Activated CD4-positive, alpha-beta T cell treated with anti-CD3 and anti-CD28 coated beads for 4 hours (primary cell): ENCODE measurements at places on chromosomes 7 and 10.
A peak's percentile ranks its signal among the peaks of the same experiment; 100 is the strongest.

DNA sequence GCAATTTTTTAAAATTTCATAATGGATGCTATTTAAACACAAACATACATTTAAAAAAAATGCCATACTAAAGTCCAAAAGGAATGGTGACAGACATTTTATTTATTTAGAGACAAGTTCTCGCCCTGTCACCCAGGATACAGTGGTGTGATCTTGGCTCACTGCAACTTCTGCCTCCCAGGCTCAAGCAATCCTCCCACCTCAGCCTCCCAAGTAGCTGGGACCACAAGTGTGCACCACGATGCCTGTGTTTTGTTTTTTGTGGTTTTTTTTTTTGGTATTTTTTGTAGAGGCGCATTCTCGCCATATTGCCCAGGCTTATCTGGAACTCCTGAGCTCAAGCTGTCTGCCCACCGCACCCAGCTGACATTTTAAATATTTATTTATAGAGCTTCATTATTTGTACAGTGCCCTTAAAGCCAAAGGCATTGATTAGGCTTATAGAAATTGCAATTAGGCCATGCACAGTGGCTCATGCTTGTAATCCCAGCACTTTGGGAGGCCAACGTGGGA, 703.5 kb downstream of the AUTS2 start:
- no peak for DNase-seq

- no peak for DNase-seq
Measured at GRCh38 chr7:20439416-20440185, 108.9 kb downstream of the ITGB8 start.

- no peak for DNase-seq
Measured at GRCh38 chr7:96998333-96998732, 7.0 kb upstream of the DLX6 start.

DNA sequence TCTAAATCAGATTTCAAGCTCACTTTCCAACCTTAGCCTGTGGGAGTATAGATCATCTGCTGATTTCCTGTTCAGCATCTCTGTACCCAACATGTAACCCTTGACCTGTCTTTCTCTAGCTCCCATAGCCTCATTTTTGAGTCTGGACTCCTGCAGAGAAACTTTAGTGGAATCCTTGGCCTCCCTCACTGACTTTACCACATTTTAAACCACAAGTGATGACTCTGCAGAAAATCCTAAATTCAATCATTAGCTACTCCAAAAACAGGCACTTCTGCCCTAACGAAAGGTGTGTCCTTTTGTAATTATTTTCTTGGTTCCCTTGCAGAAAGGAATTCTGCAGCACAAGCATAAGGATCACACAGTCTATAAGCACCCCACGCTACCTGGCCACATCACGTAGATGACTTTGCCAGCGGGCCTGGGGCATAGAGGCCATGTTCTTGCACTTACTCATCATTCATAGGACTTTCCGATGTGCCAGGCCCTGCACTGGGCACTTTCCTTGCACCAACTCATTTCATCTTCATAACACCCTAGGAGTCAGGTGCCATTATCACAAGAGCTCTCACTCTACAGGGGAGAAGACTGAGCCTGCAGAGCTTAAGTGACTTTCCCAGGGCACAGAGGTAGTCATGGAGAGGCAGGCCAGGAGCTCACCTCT, 57.2 kb upstream of the OPALIN start:
- no peak for DNase-seq

DNA sequence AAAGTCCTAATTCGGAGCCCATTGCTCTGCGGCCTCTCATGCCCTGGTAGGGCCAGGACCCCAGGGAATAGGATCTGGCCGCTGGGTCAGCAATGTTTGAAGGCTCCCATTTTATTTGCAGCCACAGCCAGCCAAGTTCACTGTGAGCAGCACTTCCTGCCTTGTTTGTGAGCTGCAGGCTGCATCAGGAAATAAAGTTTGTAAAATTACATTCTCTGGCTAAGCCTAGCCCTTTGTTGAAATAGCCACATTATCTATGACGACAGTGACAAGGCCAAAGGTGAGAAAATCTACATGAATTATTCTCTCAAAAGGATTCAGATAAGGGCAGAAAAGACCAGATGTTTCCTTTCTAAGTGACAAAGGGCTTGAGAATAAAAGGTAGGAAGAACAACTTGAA, 23.7 kb upstream of the ITGB1 start:
- no peak for DNase-seq

GRCh38 chr7:148915211-148915610, 31.1 kb upstream of the EZH2 start:
- peak; percentile 47 for DNase-seq

- peak; percentile 18 for DNase-seq
Measured at GRCh38 chr10:14325325-14325955, 5.3 kb downstream of the FRMD4A start.

GRCh38 chr10:129896136-129896859, 67.8 kb downstream of the EBF3 start:
- DNase-seq, result no peak

GRCh38 chr10:69451784-69452251, 553 bp downstream of the TSPAN15 start:
- peak; percentile 10 for DNase-seq

DNA sequence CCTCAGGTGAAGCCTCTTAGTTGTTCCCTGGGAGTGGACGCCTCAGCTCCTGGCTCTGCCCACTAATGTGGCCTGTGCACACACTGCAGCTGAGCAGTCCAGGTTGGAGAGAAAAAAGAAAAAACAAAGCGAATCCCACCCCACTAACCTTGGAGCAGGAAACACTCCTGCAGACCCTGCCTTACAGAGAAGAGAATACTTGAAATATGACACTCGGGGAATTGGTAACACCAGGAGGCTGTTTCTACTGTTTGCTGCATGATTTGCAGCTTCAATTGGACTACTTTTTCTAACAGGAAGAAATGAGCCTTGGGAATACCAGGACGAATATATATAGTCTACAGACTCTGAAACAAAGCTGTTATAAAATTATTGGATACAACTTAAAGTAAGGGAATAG, 22.2 kb downstream of the CDHR3 start:
- DNase-seq, result no peak

DNA sequence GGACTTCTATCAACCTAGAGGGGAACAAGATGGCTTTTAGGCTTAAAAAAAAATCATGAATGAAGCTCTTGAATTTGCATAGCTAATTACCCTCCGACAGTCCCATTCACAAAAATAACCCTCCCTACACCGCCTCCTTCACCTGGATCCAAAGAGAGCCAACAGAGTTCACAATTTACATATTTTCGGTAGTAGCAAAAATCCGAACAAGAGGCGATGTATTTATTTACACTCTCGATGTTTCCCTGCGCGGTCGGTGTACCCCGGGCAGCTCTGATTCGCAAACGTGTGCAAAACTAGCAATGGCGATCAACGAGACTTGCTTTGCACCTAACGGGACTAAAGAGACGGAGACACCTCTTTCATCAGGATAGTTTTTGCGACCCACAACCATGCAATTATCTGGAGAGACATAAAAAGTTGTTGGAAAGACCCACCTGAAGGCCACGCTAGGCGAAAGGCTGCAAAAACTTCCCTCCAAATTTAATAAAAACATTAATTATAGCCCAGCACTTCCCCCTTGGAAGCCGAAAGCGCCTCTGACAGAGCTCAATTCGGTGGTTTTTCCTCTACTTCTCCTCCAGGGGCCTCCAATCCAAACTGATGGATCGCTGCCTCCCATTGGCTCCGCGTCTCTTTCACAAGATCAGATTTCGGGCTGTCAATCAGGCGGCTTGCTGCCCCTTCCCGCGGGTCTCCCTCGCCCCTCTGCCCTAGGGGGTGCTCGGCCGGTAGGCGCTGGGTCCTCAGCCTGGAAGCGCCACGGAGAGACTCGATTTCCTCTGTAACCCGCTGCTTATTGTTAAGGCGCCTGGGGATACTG, at the start of gene ETV1:
ETV1 (minus strand) TSS at position 541 of the 823 bp plus-strand sequence. CDS start 614 bp downstream, outside the sequence.
- no peak for DNase-seq

- no peak for DNase-seq
Measured at GRCh38 chr7:29343399-29343798, 148.8 kb downstream of the CHN2 start.

DNA sequence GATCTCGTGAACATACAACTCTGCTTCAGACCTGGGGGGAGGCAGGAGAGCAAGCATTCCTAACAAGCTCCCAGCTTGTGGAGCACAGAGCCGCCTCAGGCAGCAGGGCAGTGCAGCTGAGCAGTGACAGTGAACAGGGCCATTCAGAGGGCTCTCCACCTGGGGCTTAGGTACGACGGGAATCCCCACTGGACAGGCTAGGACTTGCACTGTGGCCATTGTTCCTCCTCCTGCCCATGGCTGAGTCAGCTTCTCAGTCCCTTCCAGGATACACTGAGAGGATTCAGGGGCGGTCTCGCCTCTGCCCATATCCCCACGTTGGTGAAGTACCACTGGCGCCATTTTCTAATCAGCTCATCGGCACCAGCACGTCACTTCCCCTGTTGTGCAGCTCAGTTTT, 71.1 kb downstream of the FIGNL1 start:
- no peak for DNase-seq

DNA sequence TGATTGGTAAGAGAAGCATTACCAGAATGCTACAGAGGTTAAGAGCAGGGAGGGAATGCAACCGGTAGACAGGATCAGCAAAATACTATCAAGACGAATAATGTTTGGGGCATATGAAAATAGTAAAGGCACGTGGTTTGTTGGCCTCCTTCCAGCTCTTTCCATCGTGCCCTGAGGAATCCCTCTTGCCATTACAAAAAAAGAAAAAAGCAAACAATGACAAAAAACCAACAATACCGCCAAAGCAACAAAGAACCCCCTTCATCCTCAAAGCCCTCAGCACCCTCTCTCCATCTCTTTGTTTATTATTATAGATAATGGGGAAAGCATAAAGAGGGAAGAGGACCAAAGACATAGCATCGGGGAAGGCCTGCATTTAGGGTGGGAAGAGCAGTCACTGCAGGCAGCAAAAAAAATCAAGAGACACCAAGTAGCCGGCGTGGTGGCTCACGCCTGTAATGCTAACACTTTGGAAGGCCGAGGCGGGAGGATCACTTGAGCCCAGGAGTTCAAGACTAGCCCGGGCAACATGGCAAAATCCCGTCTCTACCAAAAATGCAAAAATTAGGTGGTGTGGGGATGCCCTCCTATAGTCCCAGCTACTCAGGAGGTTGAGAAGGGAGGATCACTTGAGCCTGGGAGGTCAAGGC, 78.0 kb downstream of the HIP1 start:
- no peak for DNase-seq

DNA sequence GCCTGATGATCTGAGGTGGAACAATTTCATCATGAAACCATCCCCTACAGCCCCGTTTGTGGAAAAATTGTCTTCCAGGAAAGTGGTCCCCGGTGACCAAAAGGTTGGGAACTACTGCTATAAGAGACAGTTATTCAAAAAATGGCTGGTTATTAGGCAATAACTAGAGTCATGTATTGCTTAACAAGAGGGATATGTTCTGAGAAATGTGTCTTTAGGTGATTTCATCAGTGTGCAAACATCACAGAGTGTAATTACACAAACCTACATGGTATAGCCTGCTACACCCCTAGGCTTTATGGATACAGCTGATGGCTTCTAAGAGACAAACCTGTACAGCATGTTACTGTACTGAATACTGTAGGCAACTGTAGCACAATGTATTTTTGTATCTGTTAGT, 71.3 kb upstream of the CSTF2T start:
- no peak for DNase-seq

GRCh38 chr10:106309376-106309775, 855.1 kb downstream of the SORCS1 start:
- DNase-seq, result no peak

DNA sequence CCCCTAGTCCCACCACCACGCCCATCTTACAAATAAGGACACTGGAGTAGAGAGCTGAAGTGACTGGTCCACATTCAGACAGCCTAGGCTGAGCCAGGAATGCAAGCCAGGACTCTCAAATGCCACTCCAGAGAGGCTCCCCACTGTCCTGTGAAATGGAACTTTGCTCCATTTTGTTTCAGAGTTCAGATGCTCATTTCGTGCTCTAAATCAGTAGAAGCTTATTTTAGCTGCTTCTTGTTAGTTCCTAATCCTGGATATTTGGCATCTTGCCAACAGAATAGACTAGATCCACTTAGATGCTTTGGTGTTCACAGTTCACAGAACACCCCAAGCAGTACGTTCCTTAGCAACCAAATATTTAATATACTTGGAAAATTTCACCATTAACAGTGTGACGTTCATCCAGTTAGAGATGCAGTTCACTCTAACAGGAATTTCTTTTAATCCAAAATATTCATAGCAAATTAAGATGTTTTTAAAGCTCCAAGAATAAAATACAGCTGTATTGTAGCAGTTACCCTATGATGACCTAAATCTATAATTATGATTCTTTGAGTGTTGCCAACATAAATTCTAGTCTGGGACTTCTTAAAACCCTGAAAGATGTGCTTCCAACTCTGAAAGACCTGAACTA, 7.3 kb downstream of the MMP21 start:
- DNase-seq, result no peak

DNA sequence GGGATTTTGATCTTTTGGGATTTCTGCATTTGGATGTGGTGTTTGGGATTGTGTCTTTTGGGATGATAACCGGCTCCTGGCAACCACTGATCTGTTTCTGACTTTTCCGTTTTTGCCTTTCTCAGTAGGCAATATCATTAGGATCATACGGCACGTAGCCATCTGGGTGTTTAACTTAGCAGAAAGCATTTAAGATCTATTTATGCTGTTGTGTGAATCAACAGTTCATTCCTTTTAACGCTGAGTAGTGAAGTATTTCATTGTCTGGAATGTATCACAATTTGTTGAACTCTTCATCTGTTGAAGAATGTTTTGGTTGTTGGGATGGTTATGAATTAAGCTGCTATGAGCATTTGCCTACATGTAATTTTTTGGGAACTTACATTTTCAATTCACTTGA, 459.6 kb downstream of the SDK1 start:
- DNase-seq, result no peak

GRCh38 chr10:120131183-120131582, 238.7 kb downstream of the SEC23IP start:
- no peak for DNase-seq

DNA sequence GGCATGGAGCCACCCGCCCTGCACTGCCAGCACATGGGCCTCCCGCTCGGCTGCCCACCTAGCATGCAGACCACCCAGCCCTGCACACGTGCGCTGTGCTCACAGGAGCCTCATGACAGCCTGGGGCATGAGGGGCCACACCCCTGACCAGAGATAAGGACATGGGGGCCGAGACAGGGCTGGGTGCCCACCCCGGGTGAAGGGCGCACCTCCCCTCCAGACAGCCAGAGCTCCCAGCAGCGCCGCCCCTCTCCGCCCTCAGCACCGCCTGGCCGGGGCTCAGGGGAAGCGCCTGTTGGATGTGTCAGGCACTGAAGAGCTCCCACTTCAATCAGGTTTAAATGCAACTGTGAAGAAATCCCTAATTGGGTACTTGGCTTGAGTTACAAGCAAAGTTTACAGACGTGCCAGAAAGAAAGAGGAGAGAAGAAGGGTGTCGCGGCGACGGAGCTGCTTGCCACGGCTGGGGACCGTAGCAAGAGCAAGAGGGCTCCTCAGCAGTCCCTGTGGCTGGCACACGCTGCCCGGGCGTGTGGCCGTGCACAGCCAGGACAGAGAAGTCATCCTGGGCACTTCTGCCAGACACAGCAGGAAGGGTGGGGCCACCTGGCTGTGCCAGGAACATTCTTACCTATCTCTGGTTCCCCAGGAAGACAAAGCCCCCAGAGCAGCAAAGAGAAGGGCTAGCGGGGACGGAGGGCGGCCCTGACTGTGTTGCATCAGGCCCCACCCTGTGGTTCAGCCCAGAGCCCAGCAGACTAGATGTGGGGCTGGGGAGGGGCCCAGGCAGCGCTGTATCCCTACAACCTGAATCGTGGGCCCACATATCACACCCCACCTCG, 247.4 kb downstream of the ELFN1 start:
- no peak for DNase-seq

- no peak for DNase-seq
Measured at GRCh38 chr7:151373599-151373998, 32.0 kb downstream of the NUB1 start.
